Liver (tissue), 10 donors: ENCODE measurements at places on chromosomes 6 and 20.

GRCh38 chr20:57089699-57090144, 176.7 kb downstream of the BMP7 start:
- peak; percentile 76 for DNase-seq

DNA sequence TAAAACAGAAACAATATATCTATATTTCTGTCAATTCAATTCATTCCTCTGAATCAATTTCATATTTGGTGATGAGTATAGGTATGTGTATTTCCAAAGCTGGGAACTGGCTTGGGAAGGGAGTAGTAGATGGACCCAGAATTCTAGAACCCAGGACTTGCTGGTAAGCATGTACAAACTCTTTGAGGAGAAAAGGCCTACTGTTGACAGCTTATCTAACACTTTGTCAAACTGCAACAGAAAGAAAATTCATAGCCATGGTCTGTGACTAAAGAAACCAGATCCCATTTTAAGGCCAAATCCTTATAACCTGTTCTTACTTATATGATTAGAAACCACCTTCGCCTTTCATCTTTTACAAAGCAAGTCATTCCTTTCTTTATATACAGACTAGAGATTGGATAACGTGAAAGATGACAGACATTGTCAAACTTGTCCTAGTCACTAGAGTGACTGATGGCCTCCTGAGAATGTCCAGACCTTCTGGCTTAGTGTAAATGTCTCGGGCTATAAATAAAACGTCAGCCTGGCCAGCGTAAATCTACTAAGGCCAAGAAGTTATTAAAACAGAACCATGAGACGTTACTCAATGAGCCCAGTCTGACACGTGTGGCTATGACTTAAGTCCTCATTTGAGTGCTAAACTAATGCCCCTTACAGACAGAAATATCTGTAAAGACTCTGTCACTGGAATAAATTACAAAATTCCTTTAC, 152.3 kb downstream of the ALDH8A1 start:
- DNase-seq, result no peak

- no peak for DNase-seq
Measured at GRCh38 chr6:87660226-87660911, 41.7 kb downstream of the AKIRIN2 start.

- no peak for DNase-seq
Measured at GRCh38 chr20:46661659-46662058, 10.4 kb upstream of the SLC13A3 start.

DNA sequence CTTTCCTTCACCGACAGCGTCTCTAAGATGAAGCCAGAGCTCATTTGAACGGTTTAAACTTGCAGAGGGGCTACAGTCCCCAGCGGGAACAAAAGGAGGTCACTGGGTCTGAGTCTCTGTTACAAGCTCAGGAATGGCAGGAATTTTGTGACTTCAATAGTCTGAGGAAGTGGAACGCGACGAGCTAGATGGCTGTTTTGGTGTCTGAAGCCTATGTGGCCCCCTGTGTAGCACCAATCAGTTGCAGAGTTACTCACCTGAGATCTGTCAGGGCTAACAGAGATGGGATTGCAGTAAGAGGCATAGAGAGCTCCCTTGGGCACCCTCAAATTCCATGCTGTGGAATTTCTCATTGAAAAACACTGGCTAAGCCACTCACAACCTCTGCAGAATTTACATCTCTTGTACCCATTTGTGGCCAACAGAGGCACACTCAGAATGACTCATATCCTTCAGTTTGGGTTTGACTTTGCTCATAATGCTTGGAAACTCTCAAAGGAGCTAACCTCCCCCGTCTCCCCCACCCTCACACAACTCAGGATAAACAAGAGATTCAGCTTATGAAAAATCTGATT, 7.1 kb upstream of the TCP11 start:
- DNase-seq, result no peak

GRCh38 chr20:11780765-11781369, 136.8 kb upstream of the BTBD3 start:
- no peak for DNase-seq

GRCh38 chr20:17430125-17430950, 100.8 kb downstream of the BFSP1 start:
- no peak for DNase-seq
